SK-N-SH treated with all-trans-retinoic acid at 6 μM for 48 hours (cell line): ENCODE measurements at places on chromosomes 3 and 15.

DNA sequence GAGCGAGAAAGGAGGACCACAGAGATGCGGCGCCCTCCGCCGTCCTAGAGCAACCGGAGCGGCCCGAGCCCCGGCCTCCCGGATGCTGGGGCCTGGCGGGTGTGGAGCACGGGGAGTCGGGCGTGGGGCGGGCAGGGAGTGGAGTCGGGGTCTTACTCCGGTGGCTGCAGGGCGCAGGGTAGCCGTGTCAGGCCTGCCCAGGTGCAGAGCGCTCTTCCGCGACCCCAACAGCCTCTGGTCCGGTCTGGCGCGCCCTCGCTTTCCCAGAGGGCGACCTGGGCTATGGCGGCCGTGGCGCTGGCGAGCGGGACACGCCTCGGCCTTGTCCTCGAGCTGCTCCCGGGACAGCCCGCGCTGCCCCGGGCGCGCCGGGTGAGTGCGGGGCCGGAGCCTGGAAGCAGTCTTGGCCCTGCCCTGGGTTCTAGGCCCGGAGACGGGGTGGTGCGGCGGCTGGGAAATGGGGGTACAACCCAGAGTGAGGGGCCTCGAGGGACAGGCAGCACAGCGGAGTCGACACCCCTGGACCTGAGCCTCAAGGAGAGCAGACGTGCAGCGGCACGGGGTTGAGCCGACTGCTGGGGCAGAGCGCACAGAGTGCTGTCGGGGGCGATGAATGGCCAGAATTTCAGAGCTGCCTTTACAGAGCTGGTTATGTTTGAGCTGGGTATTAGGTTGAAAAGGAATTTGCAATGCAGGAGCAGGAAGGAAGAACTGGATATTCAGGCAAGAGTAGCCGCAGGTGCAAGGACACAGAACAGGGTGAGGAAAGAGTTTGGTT, at the start of gene ZNF662:
TSS of gene ZNF662 (plus strand) at position 73 of the 778 bp plus-strand sequence. CDS start 1,973 bp downstream, outside the sequence.
- ATAC-seq = peak; percentile 78

GRCh38 chr15:34609102-34610057, 25.9 kb upstream of the GOLGA8B start:
- ATAC-seq = no peak; the same call in 2 of the 3 replicates

DNA sequence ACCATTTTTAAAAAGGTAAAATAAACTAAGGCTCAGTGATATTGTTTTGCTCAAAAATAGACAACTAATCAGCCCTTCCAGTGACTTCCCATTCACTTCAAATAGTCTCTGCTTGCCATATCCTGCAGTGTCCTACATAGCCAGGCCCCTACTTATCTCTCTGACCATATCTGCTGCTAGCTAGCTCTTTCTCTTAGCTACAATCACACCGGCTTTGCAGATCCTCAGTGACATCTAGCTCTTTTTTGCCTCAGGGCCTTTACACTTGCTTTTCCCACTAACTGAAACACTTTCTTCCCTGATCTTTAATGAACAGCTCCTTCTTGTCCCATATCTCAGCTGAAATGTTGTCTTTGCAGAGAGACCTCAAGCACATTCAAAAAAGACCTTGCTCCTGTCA, 161.3 kb downstream of the IL5RA start:
- ATAC-seq = no peak

GRCh38 chr3:27521179-27521871, 37.1 kb upstream of the SLC4A7 start:
- ATAC-seq = peak; percentile 56

DNA sequence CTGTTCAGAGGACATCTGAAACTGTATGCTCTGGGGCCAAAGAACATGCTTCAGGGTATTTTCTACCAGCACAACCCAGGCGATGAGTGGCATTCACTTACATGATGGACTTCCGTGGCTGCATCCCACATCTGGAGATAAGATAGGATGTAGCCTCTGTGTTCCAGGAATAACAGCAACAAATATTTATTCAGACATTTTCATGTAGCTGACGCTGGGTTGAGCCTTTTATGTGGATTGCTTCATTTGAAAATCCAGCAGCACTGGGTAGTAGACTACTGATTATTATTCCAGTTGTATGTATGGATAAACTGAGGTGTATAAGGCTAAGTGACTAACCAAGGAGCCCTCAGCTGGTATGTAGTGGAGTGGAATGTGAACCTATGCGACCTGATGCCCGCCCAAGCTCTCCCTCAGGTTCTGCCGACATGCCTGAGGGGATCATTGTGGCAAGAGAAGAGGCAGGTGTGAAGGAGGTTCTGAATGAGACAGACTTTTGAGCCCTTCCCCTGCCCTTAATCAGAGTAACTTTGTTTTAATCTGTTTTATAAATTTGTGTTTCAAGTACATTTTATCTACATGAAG, 25.9 kb upstream of the ABHD10 start:
- no peak for ATAC-seq

- ATAC-seq = no peak
Measured at GRCh38 chr3:9685216-9686049, 18.2 kb upstream of the CPNE9 start.

GRCh38 chr3:189058071-189058470, 113.7 kb upstream of the TPRG1 start:
- ATAC-seq = no peak

DNA sequence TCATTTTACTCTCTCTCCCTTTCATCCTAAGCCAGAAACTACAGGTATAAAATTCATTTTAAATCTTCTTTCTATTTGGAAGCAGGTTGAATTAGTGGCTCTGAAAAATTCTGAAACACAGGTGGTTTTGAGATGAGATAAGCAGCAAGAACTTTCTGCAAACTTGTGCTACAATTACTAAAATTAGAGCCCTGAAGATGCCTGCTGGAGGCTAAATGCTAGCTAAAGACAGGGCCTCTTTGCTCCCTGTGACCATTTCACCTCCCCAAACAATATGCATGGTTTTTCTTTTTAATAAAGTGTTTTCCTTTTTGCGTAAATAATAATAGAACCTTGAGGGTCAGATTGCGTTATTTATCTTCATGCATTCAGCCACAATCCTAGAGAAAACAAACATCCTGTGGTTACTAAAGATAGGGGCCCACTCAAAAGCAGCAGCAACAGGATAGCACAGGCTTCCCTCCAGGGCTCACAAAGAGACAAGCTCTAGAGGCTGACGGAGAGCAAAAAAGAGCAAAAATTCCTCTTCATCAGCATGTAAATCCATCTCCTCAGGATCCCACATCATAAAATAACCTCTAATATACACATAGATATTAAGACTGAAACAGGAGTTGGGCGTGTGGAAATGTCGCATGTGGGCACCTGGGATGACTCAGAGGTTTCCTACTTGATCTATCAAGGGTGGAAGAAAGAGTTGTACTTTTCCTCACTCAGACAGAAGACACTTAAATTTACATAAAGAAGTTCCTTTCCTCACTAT, 26.5 kb upstream of the CP start:
- ATAC-seq = no peak
